ENCODE measurements at places on chromosomes 1 and 21. TPM values are rescaled to one million over a fixed set of nuclear protein-coding genes. Genes with fewer than 3 reads are reported as not detected.

PLPPR4 gene
- total RNA-seq = 0.80 TPM

CGN gene
- 0.24 TPM for total RNA-seq

LRRC38 gene
- total RNA-seq = not detected

- no peak for DNase-seq
Observed at GRCh38 chr21:32687643-32688345, 40.0 kb downstream of the SYNJ1 start.

GRCh38 chr1:10633416-10633815 is 158.7 kb downstream of the PEX14 start:
- no peak for DNase-seq
